Activated CD4-positive, alpha-beta T cell treated with anti-CD3 and anti-CD28 coated beads, Interleukin-2, amount 10 ng/mL, durations not matched to agents 7 days and 5 days (primary cell): ENCODE measurements at places on chromosomes 6 and 20.

DNA sequence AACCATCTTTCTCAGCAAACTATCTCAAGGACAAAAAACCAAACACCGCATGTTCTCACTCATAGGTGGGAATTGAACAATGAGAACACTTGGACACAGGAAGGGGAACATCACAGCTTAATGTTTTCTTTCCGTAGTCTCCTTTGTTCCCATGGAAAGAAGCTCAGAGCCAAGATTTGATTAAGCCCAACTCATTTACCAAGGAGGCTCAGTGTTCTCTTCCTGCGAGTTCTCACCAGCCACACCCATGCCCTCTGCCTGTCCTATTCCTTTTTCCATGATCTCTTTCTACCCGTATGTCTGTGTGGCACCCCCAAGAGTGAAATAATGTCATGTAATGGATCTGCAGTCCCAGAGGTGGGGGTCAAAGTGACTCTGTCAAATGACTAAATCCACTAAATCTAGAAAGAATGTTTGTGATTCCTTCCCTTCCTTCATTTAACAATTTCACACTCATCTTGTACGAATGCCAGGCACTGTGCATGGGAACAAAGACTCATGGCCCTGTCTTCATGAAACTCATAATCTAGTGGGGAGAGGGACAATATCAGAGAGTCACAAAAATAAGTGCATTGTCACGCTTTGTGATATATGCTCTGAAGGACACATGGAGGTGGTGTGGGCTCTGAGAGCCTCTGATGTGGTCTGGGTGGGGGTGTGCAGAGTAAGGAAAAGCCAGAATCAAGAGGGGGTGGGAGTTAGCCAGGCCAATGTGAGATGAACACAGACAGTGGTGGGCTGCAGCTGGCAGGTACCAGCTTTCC lies 292.1 kb downstream of the CDC5L start:
- no peak for DNase-seq

DNA sequence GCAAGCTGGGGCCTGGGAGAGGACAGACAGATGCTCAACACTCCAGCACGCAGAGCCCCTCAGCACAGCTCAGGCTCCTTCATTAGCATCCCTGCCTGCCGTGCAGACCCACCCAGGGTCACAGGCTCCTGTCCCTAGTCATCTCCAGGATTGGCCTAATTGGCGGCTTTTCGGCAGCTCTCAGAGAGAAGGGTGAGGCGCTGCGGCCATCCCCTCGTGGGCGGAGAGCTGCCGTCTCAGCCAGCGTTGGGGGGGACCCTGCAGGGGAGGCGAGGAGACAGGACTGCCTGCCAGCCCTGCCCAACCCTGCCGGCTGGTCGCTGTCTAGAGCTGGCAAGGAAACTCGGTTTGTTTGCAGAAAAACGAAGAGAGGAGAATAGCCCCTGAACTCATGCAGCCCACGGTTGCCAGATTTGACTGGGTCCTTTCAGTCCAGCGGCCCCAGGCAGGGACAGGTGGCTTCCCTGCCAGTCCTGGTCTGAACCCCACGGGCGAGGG lies 26.8 kb downstream of the BHLHE23 start:
- no peak for DNase-seq

GRCh38 chr20:1130847-1131246 lies 12.4 kb downstream of the PSMF1 start:
- DNase-seq, result no peak

- DNase-seq, result no peak
Observed at GRCh38 chr20:23140991-23141390, 54.9 kb upstream of the CD93 start.

DNA sequence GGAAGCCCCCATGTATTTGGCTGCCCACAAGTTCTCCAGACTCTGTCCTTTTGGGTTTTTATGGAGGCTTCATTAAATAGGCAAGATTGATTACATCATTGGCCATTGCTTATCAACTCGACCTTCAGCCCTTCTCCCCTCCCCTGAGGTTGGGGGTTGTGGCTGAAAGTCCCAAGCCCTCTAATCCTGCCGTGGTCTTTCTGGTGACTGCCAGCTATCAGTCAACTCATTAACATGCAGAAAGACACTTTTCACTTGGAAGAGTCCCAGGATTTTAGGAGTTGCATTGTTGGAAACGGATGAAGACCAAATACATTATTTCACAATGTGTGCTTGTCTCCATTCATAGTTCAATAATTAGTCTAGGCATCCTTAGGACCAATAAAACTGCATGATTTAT lies 9.5 kb downstream of the CDC5L start:
- DNase-seq, result no peak

- DNase-seq, result no peak
Observed at GRCh38 chr6:5082487-5083306, 2.4 kb upstream of the PPP1R3G start.

GRCh38 chr6:105152880-105153279 lies 26.9 kb downstream of the POPDC3 start:
- no peak for DNase-seq

DNA sequence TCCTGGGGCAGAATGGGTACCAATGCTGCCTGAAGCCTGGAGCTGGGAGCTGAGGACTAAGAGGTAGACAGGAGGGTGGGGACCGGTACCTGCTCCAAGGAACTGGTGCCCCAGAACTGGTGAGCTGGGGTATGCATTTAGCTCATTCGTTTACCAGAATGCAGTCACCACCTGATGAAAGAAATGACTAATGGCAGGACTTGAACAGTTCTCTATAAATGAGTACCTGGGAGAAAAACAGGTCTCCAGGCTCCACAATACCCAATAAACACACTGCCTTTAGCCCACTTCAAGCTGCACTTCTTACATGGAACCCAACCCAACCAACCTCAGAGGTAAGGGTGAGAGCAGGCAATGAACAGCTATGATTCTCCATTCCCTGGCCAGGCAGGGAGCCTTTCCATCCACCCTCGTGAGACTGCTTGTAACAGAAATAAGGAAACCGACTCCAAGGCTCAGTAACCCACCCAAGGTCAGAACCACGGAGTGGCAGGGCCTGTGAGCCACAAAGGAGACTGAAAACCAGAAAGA lies 15.4 kb downstream of the FKBP1A start:
- DNase-seq, result no peak

DNA sequence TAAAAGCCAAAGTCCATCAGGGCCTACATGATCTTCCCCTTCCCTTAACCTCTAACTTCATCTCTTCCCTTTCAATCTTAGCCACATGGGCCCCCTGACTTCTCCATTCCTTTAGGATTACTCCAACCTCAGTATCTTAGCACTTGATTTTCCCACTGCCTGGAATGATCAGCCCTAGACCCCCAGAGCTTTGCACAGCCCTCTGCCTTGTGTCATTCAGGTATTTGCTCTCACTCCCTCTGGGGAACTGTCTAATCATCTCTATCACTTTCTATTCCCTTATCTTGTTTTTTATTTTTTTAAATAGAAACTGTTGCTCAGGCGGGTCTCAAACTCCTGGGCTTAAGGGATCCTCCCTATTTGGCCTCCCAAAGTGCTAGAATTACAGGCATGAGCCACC lies 13.3 kb upstream of the ZNFX1 start:
- no peak for DNase-seq

DNA sequence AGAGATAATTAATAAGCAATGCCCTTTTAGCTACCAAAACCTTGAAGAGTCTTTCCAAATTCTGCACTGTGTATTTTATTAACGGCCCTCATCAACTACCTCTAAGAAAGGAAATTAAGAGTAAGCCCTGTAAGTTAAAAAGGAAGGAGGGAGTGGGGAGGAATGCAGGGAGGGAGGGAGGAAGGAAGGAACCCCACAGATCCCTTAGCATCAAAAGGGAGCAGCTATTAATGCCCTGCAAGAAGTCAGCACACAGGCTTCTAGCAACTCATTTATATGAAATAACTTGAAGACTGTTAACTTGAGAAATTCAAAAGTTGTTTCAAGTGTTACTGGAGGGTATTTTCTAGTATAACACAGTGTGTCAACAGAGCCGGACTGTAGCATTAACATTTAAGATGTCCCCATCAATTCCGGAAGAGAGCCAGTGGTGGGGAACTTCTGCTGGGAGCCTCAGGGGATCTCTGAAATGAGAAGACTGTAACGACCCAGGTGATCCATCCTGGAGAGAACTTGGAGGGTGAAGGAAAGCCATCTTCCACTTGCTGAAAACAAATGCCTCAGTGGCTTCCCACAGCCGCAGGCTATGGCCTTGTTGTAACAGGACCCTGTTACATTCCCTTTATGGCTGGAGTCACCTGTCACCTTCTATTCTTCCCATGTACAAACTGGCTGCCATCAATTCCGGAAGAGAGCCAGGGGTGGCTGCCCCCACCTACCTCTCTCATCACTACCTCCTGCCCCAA lies 33.2 kb downstream of the SLC22A23 start:
- no peak for DNase-seq

GRCh38 chr6:9422138-9422537 lies 986.8 kb upstream of the SLC35B3 start:
- DNase-seq, result no peak

DNA sequence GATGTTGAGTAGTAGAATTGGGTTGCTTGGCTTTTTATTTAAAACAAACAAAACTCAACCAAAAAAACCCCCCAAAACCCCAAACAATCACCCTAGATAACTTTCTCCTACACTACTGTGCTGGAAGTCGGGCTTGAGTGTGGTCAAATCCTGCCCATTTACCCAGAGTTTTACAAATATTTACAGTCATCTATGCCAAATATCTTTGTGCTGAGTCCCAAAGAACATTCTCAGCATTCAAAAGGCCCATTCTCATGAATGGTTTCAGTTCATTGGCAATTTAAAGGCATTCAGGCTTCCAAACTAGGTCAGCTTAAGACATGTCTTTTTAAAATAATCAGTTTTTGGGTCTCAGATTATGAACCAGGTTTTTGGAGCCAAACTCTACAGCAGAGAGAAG lies 1.8 kb downstream of the RNF144B start:
- no peak for DNase-seq

DNA sequence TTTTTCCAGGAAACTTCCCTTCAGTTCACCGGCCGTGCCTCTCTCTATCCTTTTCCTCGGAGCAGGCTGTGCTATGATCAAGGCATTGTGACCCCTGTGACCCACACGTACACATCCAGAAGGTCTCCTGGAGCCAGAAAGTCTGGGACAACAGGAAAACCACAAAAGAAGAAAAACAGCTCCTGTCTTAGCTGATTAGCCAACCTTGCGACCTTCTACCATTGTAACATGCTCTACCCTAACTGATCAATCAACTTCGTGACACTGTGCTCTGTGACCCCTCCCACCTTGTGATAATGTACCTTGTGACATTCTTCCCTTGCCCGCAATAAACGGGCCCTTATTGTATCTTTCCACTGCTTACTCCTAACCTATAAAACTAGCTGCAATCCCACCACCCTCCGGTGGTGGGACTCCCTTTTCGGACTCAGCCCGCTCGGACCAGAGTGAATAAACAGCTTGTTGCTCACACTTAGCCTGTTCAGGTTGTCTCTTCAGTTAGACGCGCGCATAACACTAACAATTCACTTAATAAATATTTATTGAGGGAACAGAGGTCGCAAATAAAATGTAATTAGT lies 24.2 kb downstream of the ZNF311 start:
- DNase-seq, result peak; percentile 54

GRCh38 chr6:122048570-122048969 lies 350.9 kb upstream of the HSF2 start:
- DNase-seq, result no peak

- DNase-seq, result peak; percentile 55
Observed at GRCh38 chr6:135128268-135128914, 52.7 kb upstream of the MYB start.

GRCh38 chr6:155439376-155439775 lies 16.3 kb downstream of the NOX3 start:
- DNase-seq, result no peak

- no peak for DNase-seq
Observed at GRCh38 chr20:23156842-23157423, 70.8 kb upstream of the CD93 start.

- no peak for DNase-seq
Observed at GRCh38 chr6:1636272-1636825, 26.6 kb downstream of the FOXC1 start.

DNA sequence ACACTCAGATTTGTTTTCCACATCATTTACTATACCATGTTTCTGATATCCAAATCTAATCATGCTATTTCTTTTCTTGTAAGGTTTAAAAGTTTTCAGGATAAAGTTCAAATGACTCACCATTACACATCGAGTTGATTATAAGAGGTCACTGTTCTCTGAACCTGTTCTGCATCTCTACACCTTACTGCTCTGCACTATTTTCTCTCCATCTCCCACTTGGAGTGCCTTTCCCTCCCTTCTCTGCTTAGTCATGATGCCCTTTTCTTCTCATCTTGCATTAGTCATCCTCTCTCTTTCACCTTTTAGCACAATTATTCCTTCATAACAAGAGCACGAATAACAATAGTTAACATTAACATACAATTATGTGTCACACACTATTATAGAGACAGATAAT lies 37.5 kb upstream of the FUT9 start:
- no peak for DNase-seq

- DNase-seq, result no peak
Observed at GRCh38 chr6:166156942-166157341, 10.7 kb downstream of the TBXT start.

DNA sequence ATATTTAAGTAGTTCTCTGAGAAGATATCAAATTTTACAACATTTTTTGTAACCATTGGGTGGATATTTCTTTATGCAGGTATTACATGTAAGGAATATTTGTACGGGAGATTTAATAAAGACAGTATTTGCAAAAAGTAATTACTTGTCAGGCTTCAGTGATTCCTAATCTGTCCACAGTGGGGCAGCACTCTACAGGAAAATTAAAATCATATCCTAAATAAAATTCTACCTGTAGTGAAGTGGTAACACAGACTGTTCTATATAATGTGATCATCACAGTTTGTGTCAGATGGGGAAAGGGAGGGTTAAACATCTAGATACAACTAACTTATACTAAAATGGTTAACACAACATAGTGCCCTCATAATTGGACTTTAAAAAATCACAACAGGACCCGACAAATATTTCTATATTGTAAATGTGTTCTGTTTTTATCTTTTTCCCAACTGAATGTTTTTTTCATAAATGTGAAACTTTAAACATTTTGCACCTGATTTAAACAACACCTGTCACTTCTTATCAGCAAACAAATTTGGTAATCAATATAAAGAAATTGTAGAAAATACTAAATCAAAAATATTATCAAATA lies 145.6 kb upstream of the MANEA start:
- DNase-seq, result peak; percentile 47

DNA sequence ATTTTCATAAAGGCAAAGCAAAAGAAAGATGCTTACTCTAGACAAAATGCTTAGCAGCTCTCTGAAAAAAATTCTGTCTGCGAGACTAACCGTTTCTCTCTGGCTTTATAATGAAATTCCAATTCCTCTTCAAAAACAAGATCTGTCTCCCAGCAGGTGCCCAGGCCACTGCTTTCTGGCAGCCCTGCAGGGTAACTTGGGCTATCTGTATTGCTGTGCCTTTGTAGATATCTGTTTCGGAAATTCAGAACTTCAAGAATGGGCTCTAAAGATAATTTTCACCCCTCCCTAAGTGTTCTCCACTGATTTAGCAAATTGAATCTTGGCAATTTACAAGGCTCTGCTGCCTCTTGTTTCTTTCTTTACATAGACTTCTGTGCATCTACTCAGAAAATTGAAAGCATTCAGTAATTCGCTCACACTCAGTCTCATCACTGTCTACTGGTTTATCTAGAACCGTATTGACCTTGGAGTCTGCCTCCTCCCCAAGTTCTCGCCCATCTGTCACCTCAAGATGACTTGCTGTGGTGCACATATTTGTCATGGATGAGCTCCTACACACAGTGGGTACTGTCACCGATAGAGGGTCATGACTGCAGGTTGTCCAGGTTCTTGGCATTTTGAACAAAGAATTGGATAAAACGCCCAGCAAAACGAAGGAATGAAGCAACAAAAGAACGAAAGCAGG lies 26.4 kb upstream of the FABP7 start:
- no peak for DNase-seq
